Activated T-helper 1 cell treated with anti-CD3 and anti-CD28 coated beads, Interleukin-2, amount 50 U/mL, for 16 hours (primary cell): ENCODE measurements at places on chromosomes 6 and 20.

DNA sequence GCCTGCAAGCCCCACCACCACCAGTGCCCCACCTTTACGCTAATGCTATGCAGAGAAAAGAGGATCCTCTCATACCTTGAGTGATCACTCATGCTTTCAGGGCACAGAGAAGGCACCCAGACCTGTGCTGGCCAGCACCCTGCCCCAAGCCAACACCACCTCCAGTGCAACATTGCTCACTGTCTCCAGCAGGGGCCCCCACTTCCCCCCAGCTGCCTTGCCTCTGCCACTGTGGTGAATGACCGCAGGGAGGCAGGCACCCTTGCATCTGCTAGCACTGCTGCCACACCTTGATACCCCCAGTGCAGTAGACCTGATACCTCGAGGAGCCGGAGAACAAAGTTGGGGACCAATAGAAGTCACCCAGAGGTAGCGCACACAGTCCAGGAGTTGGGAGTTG lies 139.2 kb upstream of the PLN start:
- DNase-seq, result no peak

DNA sequence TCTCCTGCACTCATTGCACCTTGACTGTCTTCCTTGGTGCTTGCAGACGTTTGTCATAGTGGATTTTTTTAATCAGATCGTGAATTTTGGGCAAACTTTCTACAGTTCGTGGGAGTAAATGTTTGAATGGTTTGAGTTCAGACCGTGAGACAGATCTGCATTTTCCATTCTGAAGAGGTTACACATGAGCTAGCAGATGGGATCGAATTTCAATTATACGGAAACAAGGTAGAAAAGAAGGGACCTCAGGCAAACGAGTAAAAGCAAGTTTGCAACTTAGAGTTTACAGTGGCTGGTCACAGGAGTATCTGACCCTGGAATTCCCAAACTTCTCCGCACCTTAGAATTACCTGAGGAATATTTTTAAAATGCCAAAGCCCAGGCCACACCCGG lies 17.2 kb upstream of the NCR2 start:
- no peak for DNase-seq

GRCh38 chr6:19028201-19028600 lies 641.1 kb downstream of the RNF144B start:
- DNase-seq, result no peak

DNA sequence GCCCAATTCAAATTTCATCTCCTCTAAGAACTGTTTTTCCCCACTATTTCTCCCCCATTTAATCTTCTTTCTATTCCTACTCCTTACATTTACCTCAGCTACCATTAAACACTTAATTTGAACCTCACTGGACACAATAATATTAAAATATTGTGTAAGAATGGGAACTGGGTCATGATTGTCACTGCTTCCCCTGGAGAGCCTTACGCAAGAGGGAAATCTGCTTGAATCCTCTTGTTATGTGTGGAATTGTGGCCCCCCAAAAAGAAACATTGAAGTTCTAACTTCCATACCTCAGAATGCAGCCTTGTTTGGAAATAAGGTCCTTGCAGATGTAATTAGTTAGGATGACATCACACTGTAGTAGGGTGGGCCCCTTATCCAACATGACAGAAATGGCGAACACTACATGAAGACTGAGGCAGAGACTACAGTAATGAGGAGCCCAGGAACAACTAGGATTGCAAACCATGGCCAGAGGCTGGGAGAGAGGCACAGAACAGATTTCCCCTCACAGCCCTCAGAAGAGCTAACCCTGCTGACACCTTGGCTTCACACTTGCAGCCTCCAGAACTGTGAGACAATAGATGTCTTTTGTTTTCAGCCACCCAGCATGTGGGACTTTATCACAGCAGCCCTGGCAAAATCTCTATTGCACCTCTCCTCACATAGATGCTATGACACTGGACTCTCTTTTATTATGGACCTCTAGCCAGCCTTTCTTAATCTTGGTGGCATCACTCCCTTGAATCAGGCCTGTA lies 29.9 kb downstream of the HIVEP2 start:
- DNase-seq, result no peak

- no peak for DNase-seq
These were observed 47.4 kb downstream of the TGM2 start for GRCh38 chr20:38117635-38118034.

GRCh38 chr6:115712291-115712961 lies 348.3 kb downstream of the FRK start:
- DNase-seq, result no peak

DNA sequence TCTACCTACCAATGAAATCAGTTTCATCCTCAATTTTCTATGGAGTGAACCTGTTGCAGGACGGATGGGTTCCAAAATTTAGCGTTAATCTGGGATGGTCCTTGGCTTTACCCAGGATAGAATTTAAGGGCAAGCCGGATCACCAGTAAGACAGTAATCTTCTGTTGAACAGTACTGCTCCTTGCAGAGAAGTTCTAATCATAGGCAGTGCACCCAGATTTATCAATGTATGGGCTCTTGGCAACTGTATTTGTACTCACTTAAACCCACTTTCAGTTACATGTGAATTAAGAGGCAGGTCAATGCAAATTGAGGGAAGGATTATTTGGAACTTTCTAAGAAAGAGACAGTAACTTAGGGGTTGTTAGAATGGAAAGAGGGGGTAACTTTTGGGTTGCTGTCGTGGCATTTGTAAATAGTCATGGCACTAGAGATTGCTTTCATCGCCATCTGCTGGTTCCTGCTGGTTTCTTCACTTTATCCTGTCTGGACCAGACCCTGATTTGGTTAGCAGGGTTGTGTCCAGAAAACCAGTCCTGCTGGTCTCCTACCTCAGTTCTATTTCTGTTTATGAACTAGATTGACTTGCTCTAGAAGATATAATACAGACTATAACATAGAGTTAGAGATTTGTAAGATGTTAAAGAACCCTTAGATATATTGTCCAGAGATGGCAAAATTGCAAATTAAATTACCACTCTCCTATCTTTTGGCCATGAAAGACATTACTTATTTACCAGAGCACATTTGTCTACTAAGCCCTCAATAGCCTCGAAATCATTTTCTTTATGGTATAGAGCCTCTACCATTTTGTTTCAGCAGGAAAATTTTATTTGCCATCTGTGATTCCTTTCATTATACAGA lies 646.3 kb downstream of the UTRN start:
- DNase-seq, result no peak

- DNase-seq, result no peak
These were observed 123.6 kb downstream of the LCA5 start for GRCh38 chr6:79413562-79414002.

- DNase-seq, result no peak
These were observed 333.8 kb downstream of the PKHD1 start for GRCh38 chr6:51753635-51754034.

- DNase-seq, result no peak
These were observed 42.3 kb downstream of the MYLK4 start for GRCh38 chr6:2708456-2708855.

DNA sequence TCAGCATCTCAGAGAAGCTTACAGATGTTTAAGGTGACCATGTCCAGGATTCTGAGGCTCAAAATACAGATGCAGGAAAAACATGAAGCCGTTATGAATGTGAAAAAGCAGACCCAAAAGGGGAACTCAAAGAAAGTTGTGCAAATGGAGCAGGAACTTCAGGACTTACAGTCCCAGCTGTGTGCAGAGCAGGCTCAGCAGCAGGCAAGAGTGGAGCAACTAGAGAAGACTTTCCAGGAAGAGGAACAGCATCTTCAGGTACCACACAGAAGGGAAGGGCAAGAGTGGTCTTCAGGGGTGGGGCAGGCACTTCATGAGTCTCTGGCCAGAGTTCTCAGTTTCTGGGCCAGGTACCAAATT lies 15.2 kb downstream of the RNF8 start:
- DNase-seq, result no peak

GRCh38 chr6:158448856-158449255 lies 111.0 kb upstream of the TMEM181 start:
- DNase-seq, result no peak

DNA sequence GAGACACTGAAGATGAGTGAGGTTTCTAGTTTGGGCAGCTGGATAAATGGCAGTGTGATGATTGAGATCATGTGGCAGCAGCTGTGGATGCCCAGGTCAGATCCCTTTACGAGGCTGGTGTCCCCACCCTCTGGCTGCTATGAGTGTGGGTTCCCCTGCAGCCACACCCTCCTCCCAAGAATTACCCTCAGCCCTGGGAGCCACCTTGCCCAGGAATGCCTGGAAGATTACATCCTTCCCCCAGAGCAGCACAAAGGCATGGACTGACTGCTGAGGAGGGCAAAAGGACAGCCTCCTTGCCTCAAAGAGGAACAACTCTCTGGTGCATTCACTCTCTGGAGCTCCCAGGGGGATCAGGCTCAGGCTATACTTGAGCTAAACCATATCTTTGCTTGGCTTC lies 15.0 kb upstream of the PKHD1 start:
- DNase-seq, result no peak

GRCh38 chr6:42400886-42401612 lies 50.7 kb downstream of the TRERF1 start:
- no peak for DNase-seq
